ENCODE measurements at places on chromosomes 6 and 20.

DNA sequence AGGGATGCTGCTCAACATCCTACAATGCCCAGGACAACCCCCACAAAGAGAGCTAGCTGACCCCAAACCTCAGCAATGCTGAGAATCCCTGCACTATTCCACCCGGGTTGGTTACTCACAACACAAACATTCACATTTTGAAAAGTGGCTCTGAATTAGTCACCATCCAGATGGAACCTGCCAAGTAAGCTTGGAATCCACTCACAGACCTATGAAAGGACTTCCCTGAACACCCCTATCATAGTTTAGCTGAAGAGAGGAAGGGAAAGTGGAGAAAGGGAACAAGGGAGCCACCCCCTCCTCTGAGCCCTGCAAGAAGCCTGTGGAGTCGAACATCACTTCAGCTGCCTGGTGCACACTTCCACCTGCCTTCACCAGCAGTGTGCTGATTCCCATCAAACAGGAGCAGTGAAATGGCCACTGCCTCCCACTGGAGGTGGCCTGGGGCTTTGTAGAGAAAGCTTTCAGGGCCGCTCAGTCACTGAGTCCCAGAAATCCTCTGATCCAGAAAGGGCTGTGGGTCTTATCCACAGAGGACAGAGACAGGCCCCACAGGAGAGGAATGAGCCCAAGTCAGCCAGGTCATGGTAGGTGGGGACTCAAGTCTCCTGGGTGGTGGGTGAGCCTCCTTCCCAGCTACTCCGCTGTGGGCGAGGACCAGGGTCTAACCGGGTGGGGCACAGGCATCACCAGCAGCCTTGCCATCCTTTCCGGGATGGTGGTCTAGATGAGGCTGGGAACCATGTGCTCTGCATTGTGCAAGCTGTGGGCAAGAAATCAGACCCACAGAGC lies 203.7 kb downstream of the SYNDIG1 start:
- no peak for DNase-seq

- no peak for DNase-seq
Observed at GRCh38 chr6:111238464-111239119, 151.3 kb downstream of the SLC16A10 start.

DNA sequence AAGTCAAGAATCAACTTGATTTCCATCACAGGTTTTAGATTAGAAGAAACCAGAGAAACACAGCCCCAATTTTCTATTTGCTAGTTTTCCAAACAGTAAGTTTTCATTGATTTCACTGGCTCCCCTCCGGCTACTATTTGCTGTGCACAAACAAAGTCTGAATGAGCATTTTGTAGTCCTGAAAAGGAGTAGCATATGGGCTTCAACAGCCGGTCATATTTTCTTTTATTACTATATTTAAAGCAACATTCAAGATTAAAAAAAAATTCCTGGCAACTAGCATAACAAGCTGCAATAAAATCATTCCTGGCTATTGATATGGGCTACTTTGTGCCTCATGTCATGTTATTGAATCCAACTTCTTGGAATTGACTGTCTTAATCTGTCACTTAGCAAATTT lies 48.3 kb downstream of the CARMIL1 start:
- DNase-seq = no peak

- no peak for DNase-seq
Observed at GRCh38 chr6:170108890-170109587, 181.8 kb downstream of the DLL1 start.

DNA sequence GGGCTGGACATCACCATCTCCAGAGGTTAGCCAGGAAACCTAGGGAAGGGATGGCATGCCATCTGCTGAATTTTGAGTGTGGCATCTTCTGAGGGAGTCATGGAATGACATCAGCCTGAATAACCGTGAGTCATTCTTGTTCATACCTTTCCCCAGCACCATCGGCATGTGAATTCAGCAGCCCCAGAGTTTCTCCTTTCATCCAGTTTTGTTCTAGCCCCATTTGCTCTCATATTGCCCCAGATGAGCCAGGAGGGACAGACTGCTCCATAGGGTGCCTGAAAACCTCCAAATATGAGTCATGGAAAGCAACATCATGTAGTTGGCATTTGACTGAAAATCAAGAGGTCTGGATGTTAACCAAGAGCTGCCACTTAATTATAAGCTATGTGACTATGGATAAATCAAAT lies 219.2 kb upstream of the SGK1 start:
- DNase-seq = no peak

- DNase-seq = no peak
Observed at GRCh38 chr6:33040157-33040556, 30.8 kb upstream of the HLA-DOA start.

DNA sequence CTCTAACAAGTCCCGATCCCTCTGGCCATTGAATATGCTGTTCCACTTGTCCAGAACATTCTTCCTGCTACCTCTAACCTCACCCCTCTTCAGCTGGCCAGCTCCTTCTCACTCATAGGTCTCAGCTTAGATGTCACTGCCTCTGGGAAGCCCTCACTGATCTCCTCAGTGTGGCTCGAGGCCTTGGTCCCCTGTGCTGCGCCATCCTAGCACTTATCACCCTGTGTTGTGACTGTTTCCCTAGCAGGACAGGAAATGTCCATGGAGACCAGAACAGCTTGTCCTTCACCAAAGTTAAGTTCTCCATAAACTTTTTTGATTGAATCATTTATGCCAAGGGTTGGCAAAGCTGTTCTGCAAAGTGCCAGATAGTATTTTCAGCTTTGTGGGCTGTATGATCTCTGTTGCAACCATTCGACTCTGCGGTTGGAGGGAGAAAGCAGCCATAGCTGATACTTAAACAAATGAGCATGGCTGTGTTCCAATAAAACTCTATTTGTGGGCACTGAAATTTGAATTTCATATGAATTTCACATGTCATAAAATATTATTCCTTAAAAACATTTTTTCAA lies 6.5 kb upstream of the BNIP5 start:
- no peak for DNase-seq

GRCh38 chr20:32505723-32506473 lies 79.2 kb downstream of the NOL4L start:
- no peak for DNase-seq

DNA sequence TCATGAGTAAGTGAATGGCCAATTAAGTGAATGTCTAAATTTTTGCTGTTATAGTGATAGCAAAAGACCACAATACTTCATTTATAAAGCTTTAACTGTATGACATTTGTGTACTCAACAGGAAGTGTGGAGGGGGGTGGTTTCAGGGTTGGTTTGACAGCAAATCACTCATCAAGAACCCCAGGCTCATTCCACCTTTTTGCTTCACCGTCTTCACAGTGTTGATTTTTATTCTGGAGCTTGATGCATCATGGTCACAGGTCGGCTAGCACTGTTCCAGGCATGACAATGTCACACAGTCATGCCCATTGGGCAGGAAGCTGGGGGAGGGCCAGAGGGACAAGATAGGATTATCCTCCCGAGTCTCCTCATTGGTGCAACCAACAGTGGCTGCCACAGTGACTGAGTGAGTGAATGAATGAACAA lies 75.0 kb downstream of the MDGA1 start:
- DNase-seq = peak; percentile 60

GRCh38 chr6:37583261-37583660 lies 83.6 kb upstream of the CCDC167 start:
- DNase-seq = no peak

GRCh38 chr6:12818324-12818723 lies 101.8 kb downstream of the PHACTR1 start:
- no peak for DNase-seq

DNA sequence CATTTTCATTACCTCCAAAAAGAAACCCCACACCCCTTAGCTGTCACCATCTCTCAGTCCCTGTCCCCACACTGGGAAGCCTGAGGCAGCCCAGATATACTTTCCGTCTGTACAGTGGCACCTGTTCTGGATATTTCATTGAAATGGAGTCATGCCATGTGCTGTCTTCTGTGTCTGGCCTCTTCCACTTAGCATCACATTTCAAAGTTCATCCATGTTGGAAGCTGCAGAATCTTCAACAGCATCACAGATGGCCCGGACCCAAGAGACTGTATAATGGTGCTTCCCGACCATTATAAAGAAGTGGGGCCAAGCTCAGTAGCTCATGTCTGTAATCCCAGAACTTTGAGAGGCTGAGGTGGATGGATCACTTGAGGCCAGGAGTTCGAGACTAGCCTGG lies 58.4 kb downstream of the DLGAP4 start:
- DNase-seq = no peak

DNA sequence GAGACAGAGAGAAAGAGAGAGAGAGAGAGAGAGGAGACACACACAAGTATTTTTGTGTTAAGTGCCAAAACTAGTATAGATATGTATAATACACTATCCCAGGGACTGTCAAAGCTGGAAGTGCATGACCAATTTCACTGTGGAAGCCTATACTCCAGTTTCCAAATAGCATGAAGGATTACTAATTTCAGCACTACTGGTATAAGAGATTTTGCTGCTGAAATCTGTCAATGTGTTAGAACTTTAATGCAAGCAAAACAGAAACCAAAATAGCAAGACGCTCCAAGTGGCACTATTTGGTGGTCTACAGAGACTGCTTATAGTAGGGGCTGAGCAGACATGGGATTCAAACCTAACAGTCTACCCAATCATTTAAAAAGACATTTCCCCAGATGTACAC lies 284.8 kb downstream of the BTBD9 start:
- peak; percentile 30 for DNase-seq

DNA sequence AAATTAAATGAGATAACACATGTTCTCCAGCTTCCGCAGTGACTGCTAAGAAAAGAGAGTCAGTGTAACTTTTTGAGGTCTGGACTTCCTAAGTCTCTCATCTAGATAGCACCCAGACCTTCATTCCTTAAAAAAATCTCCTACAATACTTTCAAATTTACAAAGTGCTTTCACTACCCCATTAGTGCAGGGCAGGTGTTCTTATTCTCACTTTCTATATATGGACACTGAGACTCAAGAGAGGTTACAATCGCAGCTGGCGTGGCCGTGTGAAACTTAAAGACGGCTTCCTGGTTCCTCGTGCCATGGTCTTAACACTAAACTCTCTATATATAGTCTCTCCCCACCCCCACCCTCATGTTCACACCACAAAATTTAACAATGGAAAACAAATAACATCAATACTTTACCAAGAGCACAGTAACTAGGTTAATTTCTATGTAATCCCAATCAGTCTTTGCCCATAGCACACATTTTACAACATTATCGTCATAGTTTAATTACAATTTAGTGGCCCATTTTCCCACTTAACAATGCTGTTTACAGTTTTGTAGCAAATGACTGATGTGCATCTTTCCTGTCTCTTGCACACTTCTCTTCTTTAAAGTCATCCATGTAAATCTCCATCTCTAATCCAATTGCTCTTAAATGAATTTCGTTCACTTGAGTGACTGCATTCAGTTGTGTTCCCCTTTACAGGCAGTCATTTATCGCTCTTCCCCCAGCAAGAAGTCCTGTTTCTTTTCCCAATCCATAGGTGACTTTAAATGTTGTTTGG lies 78.8 kb upstream of the ARID1B start:
- peak; percentile 39 for DNase-seq

- DNase-seq = no peak
Observed at GRCh38 chr6:53038141-53038540, 27.1 kb upstream of the FBXO9 start.

DNA sequence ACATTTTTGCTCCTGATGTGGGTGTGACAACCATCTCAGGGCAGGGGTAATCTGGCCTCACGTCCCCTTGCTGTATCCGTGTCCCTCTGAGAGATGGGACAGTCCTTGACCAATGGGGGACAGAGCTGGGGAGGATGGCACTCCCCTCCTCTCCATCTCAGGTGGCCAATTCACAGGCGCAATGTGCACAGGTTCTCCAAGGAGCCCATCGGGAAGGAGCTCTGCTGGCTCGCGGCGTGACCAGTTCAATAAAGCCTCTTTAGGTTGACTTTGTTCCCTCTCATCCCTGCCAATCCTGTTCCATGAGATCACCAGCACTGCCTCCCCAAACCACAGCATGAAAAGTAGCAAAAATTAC lies 196.3 kb upstream of the SLC24A3 start:
- DNase-seq = no peak

GRCh38 chr6:25488156-25488555 lies 163.9 kb upstream of the SCGN start:
- no peak for DNase-seq

GRCh38 chr20:36817496-36817895 lies 43.9 kb upstream of the DSN1 start:
- DNase-seq = no peak

- DNase-seq = no peak
Observed at GRCh38 chr6:64861039-64861651, 845.9 kb downstream of the EYS start.

- peak; percentile 96 for DNase-seq
Observed at GRCh38 chr6:80106418-80107235, at the start of gene BCKDHB. Gene BCKDHB, plus strand, starts transcription at chr6:80106671. Its CDS starts 23 bp downstream, at chr6:80106694.

- DNase-seq = no peak
Observed at GRCh38 chr6:2596222-2596621, 154.5 kb downstream of the MYLK4 start.

- DNase-seq = no peak
Observed at GRCh38 chr6:84467296-84467695, 239.9 kb upstream of the CEP162 start.

DNA sequence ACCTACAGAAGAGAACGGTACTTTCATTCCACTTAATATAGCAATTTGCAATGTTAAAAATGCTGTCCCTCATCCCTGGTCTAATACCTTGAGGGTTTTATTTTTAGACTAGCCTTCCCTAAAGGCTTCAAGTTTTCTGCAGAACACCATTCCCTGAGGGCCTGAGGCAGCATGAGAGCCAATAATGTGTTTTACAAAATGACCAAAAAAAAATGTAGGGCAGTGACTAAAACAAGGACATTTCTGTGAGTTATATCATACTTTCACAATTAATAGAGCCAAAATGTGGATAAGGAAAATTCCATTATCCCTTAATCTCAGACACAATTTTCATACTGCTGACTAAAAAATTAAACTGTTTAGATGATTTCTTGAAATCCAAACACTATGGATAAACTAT lies 22.7 kb downstream of the GPR63 start:
- no peak for DNase-seq

GRCh38 chr6:122869437-122870024 lies 80.5 kb downstream of the SMPDL3A start:
- peak; percentile 34 for DNase-seq

DNA sequence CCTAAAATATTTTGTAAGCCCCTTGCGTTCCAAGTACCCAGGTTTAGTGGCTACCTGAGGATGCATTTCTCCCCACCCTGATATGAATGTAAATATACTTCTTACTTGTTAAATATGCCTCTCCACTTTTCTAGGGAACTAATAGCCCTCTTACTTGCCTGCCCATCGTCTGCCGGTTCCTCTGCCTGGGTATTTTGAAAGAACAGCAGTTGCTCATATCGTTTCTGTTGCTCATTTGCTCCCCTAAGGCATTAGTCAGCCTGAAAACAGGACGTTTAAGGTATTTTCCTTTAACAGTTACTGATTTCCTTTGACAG lies 141.3 kb upstream of the CARMIL1 start:
- no peak for DNase-seq

DNA sequence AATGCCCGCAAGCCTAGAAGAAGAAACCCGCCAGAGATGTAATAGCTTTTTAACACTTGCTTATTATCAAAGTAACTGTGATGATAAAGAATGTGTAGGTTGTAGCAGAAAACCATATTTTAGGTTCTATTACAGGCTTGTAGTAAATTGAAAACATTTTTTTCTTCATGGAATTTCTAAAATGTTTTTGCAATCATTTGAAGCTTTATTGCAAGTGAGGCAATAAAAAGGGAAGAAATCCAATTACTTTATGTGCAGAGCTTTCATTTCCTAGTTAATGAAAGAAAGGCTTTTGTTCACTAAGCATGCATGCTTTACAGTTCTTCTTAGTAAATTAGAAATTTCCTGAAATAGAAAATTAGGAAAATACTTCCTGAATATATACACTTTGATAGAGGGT lies 135.1 kb downstream of the B3GAT2 start:
- DNase-seq = no peak

Data from GM13977 (cell line).